ENCODE measurements at places on chromosomes 12 and 14.
A peak's percentile ranks its signal among the peaks of the same experiment; 100 is the strongest.

DNA sequence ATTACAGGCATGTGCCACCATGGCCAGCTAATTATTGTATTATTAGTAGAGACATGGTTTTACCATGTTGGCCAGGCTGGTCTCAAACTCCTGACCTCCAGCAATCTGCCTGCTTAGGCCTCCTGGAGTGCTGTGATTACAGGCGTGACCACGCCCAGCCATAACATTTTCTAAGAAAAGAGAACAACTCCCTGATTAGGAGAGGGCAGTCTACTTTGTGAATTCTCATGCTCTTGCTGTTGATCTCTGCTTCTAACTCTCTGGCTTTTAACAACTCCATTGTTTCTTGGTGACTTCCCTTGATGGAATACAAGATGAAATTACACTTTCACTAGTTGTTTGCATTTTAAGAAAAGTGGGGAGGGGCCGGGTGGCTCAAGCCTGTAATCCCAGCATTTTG is 33.6 kb downstream of the SSH1 start:
- no peak for DNase-seq

DNA sequence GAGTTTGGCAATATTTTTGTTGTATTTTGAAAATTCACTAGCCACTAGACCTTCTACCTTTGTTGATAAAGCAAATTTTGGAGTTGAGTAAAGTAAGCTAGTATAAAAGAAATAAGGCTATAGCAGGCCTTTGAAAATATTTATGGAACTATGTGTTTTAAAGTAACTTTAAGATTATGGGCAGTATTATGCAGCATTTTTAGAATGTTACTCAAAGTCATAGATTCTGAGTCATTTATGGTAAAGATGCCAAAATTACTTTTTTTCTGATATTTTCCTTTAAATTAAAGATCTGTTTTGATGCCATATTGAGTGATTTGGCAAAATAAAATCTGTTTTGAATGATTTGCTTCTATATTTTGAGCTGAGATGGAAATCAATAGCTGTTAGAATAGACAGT is 57.2 kb downstream of the SYNE2 start:
- DNase-seq, result no peak

GRCh38 chr14:94100847-94101246 is 9.7 kb upstream of the IFI27 start:
- DNase-seq, result no peak

DNA sequence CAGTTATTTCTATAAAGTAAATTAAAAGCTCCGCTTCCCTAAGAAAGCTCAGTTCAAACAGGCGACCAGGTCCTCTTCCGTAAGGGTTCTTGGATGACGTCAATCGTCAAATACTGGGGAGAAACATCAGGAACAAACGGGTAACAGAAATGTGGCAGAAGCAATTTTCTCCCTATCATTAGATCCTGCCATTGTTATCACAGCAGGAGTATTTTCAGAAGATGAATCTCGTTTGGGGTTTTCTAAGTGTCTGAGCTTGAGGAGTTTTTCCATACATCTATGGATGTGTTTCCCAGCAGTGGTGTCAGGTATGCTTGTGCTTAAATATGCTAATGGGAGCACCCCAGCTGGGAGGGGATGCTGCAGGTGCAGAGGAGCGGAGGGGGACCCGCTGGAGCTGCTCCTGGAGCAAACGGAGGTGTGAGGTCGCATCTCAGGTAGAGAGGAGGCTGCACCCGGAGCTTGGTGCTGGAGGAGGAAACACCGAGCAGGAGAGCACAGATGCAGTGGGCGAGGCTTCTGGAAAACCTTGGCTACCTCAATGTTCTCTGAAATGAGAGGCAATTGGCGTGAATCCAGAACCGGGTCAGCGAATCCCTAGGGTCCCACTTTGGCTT is 795.5 kb downstream of the AACS start:
- DNase-seq, result no peak

DNA sequence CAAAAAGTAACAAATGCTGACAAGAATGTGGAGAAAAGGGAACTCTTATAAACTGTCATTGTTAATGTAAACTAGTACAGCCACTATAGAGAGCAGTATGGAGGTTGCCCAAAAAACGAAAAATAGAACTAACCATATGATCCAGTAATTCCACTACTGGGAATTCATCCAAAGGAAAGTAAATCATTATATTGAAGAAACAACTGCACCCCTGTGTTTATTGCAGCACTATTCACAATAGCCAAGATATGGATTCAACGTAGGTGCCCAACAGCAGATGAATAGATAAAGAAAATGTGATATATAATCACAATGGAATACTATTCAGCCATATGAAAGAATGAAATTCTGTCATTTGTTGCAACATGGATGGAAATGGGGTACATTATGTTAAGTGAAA is 188.0 kb upstream of the E2F7 start:
- DNase-seq, result no peak

- DNase-seq, result no peak
Observed at GRCh38 chr14:67453575-67454300, 34.8 kb downstream of the TMEM229B start.

DNA sequence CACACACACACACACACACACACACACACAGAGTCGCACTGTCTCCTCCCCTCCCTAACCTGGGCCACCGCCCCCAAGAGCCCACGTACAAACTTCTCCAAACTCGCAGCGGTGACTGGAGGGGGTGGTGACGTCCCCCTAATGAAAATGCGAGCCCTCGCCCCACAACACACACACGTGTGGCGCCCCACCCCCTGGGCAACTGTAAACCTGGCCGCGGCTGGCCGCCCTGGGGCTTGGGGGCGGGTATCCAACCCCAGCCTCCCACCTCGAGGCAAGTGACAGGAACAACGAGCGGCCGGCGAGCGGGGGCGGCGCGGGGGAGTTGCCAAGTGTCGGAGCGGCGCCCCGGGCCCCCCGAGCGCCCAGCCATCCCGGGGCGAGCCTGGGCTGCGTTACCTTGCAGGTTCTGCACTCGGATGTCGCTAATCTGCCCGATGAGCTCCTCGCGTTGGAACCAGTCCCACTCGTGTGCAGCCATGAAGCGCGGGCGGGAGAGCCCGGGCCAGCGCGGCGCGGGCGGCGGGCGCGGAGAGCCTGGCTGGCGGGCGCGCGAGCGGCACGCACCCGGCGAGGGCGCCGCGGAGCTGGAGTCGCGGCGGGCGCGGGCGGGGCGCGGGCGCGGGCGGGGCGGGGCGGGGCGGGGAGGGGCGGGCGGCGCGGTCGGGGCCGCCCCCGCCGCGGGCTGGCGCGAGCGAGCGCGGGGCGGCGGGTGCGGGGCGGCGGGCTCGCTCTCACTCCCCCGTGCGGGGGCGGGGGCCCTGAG is at the start of gene CLMN:
CLMN (minus strand) TSS at position 597 of the 766 bp plus-strand sequence; CDS start at position 481, 116 bp downstream.
- peak; percentile 21 for DNase-seq

GRCh38 chr14:53430870-53431269 is 277.7 kb upstream of the DDHD1 start:
- DNase-seq, result no peak

DNA sequence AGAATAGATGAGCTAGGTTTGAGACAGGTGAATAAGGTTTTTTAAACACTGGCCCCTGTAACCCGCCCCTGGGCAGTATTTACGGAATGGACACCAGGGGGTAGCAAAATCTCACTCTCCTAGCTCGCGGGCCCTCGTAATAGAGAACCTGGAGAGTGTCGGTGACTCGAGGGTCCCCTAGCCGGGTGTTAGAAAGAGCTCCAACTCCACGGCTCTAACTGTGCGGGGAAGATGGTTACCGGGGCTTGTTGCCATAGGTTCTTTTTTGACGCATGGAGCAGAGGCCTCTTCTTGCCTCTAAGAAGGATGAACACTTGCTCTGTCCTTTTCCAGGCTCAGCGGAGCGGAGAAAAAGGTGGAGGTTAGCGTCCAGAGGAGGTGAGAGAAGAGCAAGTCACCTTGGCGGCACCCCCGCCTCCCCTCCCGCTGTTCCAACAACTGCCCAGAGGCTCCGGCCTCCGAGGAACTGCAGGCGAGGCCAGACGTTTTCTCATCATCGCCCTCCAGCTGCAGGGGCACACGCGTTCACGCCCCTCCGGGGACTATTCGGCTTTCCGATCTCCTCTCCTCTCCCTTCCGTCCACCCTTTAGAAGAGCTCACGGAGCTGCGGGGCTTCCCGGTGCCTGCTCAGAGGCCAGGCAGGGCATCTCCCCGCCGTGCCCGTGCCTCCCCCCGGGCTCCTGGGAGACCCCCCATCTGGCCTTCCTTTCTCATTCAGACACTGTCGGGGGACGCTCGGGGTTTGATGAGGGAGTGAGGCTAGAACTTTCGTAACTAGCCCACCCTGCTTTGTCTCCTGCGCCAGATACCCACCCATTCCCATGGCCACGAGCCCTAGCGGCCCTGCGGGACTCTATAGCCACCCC is 1.4 kb upstream of the ARHGEF40 start:
- DNase-seq, result peak; percentile 58

DNA sequence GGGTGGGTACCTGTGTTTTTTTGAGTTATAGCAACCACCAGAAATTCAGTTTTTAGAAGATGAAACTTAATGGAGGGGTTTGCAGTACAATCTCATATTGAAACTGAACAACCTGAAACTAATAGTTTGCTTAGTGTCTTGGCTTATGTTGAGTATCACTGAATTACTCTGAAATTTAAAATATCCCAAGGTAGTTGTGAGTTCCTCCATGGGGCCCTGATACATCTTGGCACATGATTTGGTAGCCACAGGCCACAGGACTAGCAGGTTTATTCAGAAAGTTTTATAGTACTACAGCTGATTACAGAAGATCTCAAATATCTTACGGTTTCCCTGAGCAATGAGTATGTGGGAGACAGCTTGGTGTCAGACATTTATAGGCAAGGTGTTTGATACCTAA is 10.4 kb downstream of the PTGES3 start:
- DNase-seq, result no peak

- DNase-seq, result no peak
Observed at GRCh38 chr14:75279763-75280290, 1.2 kb downstream of the FOS start.

- no peak for DNase-seq
Observed at GRCh38 chr12:22535478-22535877, 8.9 kb downstream of the C2CD5 start.

DNA sequence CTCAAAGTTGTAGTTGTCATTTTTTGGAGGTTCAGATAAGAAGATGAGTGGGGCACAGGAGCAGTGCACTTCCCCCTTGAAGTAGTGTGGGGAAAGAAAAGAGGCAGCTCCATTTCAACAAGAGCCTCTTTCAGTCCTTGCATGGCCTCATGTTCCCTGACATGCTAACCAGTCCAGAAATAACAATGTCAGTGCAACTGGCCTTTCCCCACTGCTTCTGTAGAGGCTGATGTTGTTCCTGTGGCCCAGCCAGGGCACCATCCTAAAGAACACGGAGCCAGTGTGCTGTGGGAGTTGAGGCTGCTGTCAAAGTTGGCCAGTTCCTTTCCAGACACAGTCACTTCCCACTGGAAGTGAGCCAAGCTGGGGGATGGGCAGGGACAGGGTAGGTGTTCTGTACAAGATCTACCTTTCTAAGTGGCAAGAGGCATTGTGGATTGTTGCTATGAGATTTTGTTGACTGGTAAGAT is 77.7 kb upstream of the SLC38A2 start:
- DNase-seq, result no peak

- no peak for DNase-seq
Observed at GRCh38 chr12:85058339-85058738, 22.2 kb downstream of the LRRIQ1 start.

DNA sequence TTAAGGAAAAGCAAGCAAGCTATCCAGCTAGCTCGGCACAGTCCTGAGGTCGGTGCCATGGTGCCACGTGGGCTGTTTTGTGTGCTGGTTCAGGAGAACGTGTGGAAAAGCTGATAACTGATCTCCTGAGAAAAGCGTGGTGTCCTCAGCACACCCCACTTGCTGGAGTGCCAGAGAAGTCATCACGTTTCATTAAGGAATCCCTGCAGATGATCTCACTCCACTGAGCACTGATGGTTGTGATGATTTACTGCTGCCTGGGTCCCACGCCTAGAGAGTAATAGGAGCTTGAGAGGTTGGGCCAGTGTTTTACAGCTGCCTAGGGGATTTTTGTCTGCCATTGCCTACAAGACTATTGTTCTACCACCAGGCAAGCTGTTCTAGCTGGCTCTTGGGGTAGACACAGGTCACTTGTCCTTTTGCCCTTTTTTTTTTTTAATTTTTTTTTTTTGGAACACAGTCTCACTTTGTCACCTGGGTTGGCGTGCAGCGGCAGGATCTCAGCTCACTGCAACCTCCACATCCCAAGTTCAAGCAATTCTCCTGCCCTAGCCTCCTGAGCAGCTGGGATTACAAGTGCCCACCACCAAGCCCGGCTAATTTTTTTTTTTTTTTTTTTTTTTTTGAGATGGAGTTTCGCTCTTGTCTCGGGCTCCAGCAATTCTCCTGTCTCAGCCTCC is 42.3 kb upstream of the EVL start:
- DNase-seq, result no peak

Data from NCI-H460 (cell line).